ENCODE measurements at places on chromosomes 7 and 10.

DNA sequence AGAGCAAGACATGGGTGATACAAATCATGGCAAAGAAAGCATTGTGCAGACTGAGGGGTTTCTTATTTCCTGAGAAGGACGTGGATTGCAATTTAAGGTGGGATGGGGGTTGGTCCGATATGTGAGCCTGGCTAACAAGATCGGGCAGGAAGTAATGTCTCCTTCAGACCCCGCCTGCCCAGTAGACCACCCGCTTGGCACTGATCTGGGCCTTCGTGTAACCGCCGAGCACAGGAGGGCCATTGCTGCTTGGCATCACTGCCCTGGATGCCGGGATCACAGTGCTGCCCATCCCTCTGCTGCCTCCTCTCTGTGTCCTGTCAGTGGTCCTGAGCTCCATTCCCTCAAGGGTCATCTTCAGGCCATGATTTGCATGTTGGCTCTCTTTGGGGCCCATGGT, 214.6 kb upstream of the ZNF32 start:
- no peak for DNase-seq

DNA sequence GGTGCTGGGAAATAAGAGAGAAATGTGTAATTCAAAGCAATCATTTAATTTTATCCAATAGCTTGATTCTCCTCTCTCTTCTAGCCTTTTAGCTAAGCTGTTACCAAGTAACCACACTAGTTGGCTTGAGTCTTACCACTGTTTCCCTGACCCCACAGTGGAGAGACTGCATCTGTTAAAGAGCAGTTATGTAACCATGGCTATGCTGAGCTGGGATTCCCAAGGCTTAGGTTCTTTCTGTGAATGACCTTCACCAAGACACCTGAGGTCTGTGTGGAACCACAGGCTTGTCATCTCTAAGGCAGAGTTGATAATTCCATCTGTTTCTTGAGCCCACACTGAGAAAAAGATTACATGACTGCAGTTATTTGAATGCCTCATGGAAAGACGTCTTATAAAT, 47.7 kb upstream of the ATRNL1 start:
- no peak for DNase-seq

GRCh38 chr7:143389316-143390103, 8.4 kb downstream of the ZYX start:
- no peak for DNase-seq

GRCh38 chr10:30763918-30764317, 134.4 kb upstream of the LYZL2 start:
- DNase-seq: no peak

GRCh38 chr7:47786557-47787248, 161.6 kb downstream of the PKD1L1 start:
- peak; percentile 99 for DNase-seq

GRCh38 chr7:99407872-99408378, 472 bp downstream of the PDAP1 start:
- peak; percentile 63 for DNase-seq

DNA sequence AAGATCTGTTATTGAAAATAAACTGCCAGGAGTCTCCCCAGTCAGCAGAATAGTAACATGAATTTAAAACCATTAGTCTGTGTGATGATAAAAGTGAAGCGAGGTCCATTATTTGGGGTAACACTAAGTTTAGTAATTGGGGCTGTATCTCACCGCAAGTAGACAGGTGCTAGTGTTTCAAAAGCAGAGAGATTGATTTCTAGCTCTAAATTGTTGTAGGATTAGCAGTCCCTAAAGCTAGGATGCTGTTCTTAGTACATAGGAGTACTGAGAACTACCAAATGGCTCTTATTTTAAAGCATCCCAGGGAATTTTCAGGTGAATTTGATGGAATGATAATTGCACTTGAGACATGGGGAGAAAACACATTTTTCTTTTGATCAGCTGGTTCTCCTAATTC, 70.5 kb downstream of the CPED1 start:
- no peak for DNase-seq

- no peak for DNase-seq
These were observed 17.9 kb upstream of the HIBADH start for GRCh38 chr7:27680610-27681009.

DNA sequence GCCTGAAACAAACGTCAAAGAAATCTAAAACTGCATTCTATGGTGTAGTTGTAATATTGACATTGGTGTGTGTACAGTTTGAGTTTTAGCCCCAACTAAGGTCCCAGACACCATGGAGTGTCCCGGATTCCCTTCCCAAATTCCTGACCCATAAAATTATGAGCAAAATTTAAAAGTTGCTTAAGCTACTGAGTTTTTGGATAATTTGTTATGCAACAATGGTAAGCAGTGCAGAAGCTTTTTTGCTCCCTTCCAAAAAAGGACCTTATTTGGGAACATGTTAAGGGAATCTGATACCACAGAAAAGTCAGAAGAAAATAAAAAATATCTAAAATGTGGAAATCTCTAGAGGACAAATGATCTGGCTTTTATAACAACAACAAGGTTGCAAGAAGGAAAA, 63.3 kb upstream of the KMT2E start:
- DNase-seq: no peak

- DNase-seq: no peak
These were observed 69.0 kb upstream of the RAB11FIP2 start for GRCh38 chr10:118115701-118116100.

DNA sequence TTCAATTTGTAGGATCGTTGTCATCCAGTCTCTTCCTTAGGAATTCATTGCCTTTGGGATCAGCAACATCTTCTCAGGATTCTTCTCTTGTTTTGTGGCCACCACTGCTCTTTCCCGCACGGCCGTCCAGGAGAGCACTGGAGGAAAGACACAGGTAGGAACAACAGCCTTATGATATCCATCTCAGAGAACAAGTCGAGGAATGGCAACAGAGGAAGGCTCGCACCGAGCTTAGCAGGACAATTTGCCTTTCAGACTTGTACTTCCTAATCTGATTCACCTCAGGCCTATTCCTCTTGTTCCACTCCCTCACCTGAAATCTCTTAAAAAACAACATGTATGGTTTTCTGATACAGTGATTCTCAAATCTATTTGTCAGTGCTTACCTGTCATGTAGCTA, 29.5 kb downstream of the SLC26A4 start:
- no peak for DNase-seq

DNA sequence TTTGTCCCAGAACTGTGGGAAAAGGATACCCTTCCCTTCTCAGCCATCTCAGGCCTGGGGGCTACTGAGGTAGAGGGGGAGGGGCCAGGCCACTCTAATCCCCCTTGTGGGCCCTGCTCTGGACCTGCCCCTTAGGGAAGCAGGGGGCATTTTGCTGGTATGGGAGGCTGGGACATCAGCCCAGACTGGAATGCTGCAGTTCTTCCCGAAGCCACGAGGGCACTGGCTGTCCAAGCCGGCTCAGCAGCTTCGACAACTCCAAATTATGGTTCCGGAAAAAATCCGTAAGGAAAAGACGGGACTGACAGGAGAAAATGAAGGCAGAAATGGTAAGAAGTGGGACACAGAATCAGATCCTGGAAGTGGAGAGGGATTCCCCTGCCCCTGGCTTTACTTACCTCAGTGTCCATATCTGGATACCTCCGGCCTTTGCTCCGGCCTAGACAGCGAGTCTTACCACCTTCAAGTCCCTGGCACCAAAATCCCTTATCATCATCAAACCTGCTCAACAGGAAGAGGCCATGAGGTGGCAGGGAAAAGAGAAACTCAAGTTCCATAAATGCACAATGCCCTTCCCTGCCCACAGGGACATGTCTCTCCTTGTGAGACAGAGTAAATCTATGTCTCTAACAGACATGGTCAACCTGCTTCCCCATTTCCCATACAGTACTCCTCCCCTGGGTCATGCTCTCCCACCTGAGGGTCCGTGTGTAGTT, 9.0 kb downstream of the NDST2 start:
- no peak for DNase-seq

DNA sequence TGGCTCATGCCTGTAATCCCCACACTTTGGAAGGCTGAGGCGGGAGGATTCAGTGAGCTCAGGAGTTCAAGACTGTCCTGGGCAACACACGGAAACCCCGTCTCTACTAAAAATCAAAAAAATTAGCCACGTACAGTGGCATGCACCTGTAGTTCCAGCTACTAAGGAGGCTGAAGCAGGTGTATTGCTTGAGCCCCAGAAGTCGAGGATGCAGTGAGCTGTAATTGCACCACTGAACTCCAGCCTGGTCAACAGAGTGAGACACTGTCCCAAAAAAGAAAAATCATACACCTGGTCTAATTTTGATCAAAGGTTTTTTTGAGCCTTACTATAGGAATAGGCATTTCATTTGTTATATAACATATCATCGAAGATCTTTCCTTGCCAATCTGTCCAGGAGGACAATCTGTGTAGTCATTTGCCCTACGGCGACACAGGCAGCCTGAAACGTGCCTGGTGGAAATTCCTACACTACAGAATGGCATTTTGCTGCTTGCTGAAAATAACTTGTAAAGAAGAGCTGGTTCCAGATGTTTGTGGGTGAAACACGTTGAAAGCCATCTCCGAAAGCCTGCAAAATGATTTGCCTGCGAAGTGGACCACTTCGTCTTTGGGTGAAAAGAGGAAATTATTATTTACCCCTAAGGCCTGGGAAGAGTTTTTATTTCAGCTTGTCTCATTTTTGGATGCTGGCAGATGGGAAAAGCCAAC, 31.3 kb upstream of the GDI2 start:
- no peak for DNase-seq
